ENCODE measurements at places on chromosomes 2 and 18.

- no peak for DNase-seq
Observed at GRCh38 chr2:176283291-176284068, 14.2 kb downstream of the MTX2 start.

- no peak for DNase-seq
Observed at GRCh38 chr2:189899101-189899500, 114.9 kb downstream of the PMS1 start.

DNA sequence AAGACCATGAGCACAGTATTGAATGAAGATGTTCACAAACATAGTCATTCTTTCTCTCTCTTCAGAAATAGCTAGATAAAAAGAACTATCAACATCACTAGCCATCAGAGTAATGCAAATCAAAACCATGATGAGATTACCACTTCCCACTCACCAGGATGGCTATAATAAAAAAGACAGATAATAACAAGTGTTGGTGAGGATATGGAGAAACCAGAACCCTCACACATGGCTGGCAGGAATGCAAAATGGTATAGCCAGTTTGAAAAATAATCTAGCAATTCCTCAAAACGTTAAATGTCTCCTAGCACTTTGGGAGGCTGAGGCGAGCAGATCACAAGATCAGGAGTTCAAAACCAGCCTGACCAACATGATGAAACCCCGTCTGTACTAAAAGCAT lies 31.3 kb upstream of the PPP1CB start:
- no peak for DNase-seq

DNA sequence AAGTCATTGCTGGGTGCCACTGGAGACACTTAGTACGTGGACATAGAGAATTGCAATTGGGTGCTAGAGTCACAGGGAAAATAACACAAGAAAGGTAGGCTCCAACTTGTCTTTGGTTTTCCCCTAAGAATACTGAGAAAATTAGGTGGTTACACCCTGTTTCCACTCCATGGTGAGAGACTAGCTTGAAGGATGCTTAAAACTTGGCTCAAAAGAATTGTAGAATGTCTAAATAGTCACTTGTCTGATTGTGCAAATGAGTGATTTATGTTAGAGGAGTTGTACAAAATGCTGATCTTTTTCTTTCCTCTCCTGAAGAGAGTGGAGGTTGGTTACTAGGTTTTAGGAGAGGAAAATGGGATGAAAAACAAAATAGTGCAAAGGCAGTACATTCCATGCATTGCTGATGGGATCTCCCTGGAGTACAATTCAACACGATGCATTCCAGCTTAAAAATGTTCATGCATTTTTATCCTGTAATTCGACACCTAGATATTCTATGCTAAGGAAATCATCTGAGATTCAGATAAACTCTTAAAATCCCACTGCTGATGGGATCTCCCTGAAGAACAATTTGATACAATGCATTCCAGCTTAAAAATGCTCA lies 2.2 kb upstream of the SERPINB12 start:
- DNase-seq, result no peak

DNA sequence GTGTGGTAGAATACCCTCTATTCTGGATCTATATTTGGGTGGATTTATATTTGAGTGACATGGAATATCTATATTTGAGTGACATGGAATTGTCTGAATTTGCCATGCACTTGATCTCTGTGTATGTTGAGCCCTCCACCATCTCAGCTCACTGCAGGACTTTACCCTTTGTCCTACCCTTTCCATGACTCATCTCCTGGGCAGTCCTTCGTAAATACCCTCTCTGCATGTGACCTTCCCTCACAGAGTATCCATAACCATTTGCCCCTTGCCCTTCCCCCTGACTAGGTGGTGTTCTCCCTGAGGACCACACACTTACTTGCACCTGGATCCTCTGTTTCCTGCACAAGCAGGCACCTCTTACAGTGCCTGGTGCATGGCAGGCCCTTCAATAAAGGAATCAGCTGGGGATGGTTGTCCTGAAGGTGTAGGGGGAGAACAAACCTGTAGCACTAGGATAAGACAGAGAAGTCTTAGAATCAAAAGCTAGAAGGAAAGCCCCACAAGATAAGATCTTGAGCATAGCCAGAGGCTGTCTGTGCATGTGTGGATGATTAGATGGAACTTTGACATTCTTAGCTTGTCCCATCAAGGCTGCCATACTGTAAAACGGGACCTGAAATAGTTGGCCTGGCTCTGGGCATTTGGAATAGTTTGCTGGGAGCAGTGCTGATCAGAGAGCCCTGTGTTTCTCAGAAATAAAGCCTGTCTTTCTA lies 230.4 kb downstream of the FHOD3 start:
- no peak for DNase-seq

DNA sequence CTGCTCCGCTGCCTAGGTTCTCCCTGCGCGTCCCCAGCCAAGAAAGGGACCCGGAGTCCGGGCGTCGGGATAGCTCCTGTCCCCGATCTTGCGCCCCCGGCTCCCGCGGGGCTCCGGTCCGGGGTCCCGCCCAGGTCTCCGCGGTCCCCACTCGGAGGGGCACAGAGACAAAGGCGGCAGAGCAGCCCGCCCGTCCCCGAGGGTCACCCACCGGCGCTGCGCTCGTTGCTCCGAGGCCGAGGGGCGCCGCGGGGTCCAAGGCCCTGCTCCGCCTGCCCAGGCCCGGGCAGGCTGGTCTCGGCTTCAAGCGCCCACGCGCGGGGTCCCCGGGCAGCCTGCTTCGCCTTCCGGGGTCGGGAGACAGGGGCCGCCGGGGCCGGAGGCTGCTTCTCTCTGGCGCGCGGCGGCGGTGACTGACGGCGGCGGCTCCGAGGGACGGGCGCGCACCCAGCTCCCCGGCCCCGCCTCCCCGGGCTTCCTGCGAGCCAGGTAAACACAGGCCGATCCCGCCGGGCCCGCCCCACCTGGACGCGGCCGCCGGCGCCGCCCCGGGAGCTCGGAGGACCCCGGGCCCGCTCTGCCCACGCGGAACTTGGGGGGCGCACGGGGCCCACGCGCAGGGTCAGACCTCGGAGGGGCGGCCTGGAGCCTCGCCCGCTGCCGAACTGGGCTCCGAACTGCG lies at the start of gene MBP:
MBP (minus strand) TSS at position 415 of the 682 bp plus-strand sequence. CDS start 27,522 bp downstream, outside the sequence.
- no peak for DNase-seq

DNA sequence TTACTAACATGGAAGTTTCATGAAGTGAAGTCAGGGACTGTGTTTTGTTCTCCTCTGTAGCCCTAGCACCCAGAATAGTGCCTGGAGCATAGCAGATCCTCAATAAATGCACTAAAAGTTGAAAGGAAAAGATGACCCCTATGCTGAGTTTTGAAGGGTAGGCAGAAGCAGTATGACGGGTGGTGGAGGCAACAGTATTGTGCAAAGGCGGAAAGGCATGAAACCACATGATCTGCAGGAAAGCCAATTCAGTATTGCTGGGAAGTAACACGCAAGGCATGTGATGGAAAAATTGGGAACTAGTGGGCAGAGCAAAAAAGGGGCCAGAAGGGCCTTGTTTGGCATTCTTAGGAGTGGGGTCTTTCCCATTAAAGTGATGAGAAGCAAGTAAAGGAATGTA lies 23.1 kb downstream of the DTNB start:
- no peak for DNase-seq

- no peak for DNase-seq
Observed at GRCh38 chr2:85915606-85916303, 27.0 kb upstream of the ST3GAL5 start.

DNA sequence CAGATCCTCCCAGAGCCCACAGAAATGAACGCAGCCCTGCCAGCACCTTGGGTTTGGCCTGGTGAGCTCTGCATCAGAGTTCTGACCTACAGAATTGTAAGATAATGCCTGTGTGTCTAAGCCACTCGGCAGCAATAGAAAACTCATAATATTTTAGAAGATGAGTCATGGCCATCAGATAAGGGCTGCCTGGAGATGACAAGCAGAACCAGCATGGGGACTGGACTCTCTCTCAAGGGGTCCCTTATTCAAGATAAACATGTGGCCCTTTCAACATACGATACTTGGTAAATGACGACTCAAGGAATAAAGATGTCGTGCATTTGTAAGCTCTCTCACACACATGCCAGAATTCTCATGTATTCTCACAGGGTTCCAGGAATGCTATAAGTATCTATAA lies 8.5 kb upstream of the AGAP1 start:
- DNase-seq, result no peak

- no peak for DNase-seq
Observed at GRCh38 chr18:34299828-34300227, 75.1 kb upstream of the NOL4 start.

GRCh38 chr2:119630121-119630520 lies 48.9 kb upstream of the TMEM177 start:
- DNase-seq, result no peak

DNA sequence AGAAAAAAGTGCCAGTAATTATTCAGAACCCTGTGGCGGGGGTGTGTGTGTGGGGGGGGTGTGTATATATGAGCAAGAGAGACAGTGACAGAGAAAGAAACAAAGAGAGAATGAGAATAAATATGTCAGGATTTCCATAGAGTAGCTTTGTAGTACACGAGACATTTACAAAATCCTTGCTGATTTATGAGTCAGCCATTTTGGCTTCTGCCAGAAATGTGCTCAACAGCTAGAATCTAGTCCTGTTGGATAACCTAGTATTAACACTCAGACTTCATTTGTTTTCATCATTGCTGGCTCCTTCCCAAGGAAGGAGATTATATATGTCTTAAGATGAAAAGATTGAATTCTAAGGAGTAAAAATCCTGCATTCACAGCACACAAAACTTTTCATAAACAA lies 140.5 kb upstream of the HNRNPA3 start:
- no peak for DNase-seq

Measured in right forelimb (tissue), 1 donor.